Activated T-cell treated with anti-CD3 and anti-CD28 coated beads, Interleukin-2, amount 50 U/mL, for 48 hours (primary cell): ENCODE measurements at places on chromosomes 11 and 22.

- peak; percentile 61 for DNase-seq
Observed at GRCh38 chr11:2940147-2940920, 11.1 kb upstream of the PHLDA2 start.

DNA sequence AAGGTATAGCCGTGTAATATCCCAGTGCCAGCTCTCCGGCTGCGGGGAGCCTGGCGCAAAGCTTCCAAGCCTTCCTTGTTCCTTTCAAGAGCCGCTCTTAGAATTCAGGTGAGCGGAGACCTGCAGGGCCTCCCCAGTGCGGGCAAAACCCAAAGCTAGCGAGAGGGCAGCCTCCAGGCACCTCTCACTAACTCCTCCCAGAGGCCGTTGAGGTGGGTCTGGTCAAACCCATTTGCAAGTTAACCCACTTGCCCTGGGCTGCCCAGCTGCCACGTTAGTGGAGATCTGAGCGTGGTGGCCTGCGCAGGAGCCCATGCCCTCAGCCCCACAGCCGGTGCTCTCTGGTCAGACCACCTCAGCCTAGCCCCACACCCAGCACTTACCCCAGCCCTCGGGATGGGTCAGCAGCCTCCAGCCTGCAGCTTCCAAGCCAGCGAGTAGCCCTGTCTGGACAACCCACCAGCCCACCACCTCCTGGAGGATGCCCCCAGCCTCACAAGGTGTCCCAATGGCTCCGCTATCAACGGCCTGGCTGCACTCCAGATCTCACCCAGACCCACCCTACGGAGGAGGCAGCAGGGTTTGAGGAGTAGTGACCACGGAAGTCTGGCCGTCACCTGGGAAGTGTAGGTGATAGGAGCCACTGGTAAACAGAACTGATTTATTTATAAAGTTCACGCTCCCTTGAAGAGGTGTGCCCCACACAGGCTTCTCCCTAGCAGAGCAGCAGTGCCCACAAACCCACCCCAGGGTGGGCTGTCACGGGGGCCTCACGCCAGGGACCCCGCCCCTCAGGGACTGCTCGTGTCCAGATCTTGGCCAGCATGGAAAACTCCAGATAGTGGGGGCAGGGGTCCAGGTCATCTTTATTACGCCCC lies 2.3 kb downstream of the ASCL2 start:
- DNase-seq = peak; percentile 23

- DNase-seq = no peak
Observed at GRCh38 chr11:106331176-106331575, 253.7 kb downstream of the AASDHPPT start.

- DNase-seq = peak; percentile 55
Observed at GRCh38 chr22:41822317-41823057, 10.4 kb upstream of the SREBF2 start.

- DNase-seq = no peak
Observed at GRCh38 chr11:34050581-34051348, 766 bp upstream of the CAPRIN1 start.

GRCh38 chr22:34696557-34696956 lies 369.4 kb upstream of the ISX start:
- no peak for DNase-seq

DNA sequence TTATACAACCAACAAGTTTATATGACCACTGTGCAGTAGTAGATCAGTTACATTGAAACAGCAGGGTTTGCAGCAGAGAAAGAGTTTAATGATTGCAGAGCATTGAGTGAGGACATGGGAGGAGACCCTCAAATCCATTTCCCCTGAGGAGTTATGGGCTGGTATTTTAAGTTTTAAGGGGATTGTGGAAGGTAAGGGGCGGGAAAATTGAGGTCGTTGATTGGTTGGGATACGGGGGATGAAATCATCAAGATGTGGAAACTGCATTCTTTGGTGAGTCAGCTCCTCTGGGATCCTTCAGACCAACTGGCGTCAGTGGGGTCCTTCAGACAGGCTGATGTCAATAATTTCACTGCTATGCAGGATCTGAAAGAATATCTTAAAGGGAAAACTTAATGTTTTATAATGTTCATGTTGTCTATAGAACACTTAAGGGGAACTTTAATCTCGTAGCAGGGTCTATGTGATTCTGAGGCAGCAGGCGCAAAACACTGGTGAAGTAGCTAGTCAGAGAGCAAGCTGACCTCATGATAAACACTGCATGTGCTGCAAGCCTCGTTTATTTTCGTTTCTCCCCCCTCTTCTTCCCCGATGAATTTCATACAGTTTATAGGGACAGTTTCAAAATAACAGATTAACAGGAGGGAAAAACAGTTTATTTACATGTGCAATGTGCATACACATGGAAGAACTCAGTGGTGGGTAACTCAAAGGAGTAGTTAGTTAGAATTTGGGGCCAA lies 17.4 kb upstream of the BACE1-AS start:
- no peak for DNase-seq

DNA sequence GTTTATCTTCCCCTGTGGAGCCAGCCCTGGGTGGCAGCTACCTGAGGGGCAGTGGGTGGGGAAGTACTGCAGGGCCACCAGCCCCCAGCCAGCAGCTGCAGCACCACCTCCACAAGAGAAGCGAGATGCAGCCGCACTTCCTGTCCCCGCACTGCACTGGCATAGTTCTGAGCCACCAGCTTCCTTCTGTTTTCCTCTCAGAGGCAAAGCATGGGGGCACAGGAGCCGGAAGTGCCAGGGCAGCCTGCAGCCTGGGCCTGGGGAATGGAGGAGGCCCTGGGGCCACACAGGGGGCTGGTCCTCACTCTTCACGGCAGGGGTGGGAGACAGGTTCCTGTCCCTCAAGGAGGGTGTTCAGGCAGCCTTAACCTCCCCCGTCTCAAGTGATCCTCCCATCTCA lies 11.9 kb upstream of the SH3BP1 start:
- peak; percentile 66 for DNase-seq

GRCh38 chr22:39225591-39225990 lies 19.2 kb downstream of the PDGFB start:
- no peak for DNase-seq

- DNase-seq = no peak
Observed at GRCh38 chr22:21051831-21052400, 6.2 kb downstream of the LRRC74B start.

DNA sequence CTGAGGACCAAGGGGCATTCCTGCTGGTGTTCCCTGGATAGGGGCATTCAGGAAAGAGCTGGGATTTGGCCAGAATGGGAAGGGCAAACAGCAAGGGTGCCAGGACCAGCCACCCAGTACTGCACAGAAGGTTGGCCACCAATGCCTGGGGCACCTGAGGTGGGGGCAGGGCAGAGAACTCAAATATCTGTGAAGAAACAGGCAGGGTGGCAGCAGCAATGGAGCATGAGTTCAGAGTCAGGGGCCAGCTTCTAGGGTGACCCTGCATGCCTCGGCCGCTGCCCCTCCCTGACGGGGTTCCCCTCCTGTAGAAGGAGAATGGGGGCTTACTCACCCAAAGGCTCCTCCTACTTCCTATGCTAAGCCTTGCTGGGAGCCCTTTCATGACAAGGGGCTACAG lies 79.3 kb upstream of the SHANK2 start:
- DNase-seq = no peak

- no peak for DNase-seq
Observed at GRCh38 chr22:38017272-38017920, 33.0 kb upstream of the SOX10 start.

DNA sequence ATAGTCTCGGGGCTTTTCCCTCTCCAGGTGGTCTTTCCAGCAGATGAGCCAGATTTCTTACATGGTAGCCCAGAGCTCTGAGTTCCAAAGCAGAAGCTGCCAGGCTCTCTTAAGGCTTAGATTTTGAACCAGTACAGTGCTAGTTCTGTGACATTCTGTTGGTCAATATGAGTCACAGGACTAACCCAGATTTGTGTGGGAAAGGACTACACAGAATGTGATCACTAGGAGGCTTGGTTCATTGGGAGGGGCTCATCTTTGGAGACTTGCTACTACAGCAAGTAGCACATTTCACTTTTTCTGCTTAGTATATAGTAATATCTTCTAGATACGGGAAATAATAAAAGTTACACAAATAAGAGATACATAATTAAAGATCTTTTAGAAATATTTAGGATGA lies 24.1 kb downstream of the RNF214 start:
- no peak for DNase-seq

DNA sequence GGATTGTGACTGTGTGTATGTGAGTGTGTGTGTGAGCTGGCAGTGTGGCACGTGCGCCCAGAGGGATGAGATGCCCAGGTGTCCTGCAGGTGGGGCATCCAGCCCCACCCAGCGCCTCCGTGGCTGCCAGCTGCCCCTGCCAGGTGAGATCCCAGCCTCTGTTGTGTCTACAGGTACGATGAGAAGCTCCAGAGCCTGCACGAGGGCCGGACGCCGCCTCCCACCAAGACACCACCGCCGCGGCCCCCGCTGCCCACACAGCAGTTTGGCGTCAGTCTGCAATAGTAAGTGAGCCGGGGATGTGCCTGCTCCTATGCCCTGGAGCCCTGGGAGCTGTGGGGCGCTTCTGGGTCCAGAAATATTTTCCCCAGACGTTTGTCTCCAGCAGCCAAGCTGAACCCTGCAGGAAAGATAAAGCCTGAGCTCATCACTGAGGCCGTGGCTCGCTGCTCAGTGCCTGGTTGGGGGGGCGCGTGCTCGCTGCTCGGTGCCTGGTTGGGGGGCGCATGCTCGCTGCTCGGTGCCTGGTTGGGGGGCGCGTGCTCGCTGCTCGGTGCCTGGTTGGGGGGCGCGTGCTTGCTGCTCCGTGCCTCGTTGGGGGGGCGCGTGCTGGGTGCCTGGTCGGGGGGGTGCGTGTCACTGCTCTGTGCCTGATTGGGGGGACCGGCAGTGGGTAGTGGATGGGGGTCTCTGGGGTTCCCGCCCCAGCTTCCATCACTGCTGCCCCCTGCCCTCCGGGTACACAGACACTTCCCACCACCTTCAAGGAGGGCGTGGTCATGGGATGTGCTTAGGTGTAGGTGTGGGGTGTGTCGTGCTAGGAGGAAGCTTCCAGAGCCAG lies 73.2 kb downstream of the ARHGAP8 start:
- no peak for DNase-seq

- no peak for DNase-seq
Observed at GRCh38 chr11:131823772-131824171, 453.4 kb downstream of the NTM start.

DNA sequence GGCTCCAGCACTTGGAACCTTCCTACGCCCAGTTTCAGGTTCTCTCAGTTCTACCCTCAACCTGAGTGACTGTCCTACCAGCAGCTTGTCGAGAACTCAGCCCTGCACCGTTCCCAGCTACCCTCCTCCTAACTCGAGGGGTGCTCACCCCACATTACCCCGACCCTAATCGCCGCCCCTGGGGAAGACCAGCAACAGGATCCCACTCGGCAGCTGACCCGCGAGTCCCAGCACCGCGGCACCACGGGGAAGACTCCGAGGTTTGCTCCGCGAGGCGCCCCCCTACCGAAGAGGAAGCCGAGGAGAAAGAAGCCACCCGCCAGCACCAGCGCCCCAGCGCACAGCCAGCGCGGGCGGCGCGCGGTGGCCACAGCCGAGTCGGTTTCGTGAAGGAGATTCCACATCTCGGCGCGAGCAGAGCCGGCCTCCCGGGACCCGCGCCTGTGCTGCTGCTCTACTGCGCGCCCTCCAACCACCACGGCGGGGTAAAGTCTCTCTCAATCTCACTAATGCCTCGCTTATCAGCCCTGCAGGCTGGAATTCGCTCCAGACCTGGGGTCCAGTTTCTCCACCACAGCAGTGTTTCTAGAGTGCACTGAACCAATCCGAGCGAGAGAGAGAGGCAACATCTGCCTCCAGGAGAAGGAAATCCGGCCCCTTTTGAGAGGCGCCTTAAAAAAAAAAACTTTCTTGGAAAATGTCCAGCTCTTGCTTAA lies at the start of gene FOLH1:
TSS of gene FOLH1 (minus strand) at position 597 of the 716 bp plus-strand sequence. CDS start at position 404, 193 bp downstream.
- DNase-seq = no peak

DNA sequence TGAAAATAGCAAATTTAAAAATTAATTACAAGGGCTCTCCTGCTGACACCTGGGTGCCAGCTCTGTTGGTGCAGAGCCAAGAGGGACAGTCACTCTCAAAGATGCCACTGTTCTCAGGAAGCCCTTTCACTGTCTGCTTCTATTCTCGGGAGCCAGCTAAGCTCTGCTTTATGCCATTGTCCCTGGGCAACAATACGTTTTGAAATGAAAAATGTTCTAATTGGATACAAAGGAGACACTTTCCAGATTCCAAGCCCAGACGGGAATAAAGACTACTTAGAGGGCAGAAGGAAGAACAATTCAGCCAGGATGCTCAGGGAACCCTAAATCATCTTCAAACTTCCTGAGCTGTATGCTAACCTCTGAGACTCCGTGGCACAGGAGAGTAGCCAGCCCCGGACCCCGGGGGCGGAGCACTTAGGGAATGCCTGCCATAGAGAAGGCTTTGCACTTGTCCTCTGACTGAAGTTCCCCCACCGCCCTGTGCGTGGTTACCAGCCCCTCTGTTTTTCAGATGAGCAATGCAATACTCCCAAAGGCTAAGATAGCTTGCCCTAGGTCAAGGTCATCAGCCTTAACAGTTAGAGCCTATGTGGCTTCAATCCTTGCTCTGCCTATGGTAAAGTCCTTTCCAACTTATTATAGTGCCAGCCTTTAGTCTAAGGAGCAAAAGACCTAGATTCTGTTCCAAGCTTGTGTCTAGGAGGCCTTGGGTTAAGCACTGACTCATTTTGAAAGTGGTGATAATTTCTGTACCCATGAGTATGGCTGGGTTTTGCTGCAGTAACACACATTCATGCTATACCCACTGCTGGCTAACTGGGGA lies 150.9 kb downstream of the CACNA1I start:
- no peak for DNase-seq

- no peak for DNase-seq
Observed at GRCh38 chr11:95465887-95466286, 234.9 kb upstream of the SESN3 start.

- peak; percentile 85 for DNase-seq
Observed at GRCh38 chr11:121451986-121452608, at the start of gene SORL1. Gene SORL1 (plus strand): TSS chr11:121452314. CDS start chr11:121452332, 18 bp downstream.

DNA sequence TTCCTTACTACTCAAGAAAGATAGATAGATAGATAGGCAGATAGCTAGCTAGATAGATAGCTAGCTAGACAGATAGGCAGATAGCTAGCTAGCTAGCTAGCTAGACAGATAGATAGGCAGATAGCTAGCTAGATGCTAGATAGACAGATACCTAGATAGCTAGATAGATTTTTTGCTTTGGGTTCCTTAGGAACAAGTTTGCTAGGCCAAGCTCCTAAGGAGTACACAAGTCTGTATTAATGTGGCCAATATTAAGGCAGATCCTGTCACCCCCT lies 61.7 kb upstream of the VPREB1 start:
- DNase-seq = no peak

- DNase-seq = no peak
Observed at GRCh38 chr11:8320076-8320475, 56.4 kb upstream of the LMO1 start.

GRCh38 chr11:97902828-97903227 lies 1117.9 kb upstream of the CNTN5 start:
- DNase-seq = no peak

- no peak for DNase-seq
Observed at GRCh38 chr11:41431784-41432183, 27.7 kb downstream of the LRRC4C start.

GRCh38 chr22:44067901-44068300 lies 43.8 kb downstream of the PARVB start:
- DNase-seq = no peak
